ENCODE measurements at places on chromosomes 7 and 10.

DNA sequence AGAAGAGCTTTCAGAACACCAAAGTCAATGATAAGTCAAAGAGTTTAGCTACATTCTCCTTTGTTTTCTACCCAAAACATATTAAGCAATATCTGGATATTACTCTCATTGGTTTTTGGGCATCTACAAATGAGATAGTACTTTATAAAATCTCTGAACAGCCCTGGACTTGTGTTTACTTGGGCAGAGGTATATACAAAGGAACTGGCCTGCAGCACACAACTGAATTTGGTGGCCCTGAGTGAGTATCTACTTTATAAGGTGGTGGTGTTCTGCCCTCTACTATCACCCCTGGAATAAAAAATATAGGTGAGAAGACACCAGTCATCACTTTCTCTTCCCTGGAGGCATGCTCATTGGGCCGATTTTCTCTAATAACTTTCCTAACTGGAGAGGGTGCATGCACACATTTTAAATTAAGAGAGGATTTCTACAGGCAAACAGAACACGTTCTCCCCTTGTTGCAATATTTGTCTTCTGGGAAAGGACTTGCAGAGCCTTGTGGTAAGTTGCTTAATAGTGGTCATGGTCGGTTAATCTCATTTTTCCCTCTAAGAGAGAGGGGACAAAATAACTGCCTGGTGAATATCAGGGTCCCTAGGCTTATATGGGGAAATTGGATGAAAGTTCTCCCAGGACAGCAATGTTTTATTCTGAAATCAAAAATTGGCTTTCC, 41.1 kb downstream of the OTUD1 start:
- DNase-seq, result no peak

GRCh38 chr10:16445770-16446469, 9.1 kb downstream of the PTER start:
- no peak for DNase-seq

DNA sequence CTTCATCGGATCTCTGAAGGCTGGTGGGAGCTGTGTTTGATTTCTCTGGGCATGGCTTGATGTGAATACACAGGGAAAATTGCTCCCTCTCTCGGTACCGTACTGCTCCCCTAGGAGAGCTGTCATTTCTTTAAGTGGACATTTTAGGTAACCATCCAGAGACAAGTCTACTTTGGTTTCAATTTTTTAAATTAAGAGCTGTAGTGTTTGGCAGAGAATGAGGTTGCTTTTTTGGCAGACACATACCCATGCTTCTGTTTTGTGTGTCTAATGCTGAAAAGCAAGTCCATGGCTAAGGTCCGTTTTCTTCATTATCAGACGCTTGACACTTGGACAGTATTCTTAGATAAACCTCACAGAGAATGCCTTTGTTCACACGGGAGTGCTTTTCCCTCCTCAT, 61.3 kb upstream of the TRIL start:
- DNase-seq, result no peak

- no peak for DNase-seq
These were observed 31.8 kb downstream of the RAMP3 start for GRCh38 chr7:45189151-45189970.
